Epithelial cell of esophagus (primary cell): ENCODE measurements at places on chromosomes 5 and 9.

DNA sequence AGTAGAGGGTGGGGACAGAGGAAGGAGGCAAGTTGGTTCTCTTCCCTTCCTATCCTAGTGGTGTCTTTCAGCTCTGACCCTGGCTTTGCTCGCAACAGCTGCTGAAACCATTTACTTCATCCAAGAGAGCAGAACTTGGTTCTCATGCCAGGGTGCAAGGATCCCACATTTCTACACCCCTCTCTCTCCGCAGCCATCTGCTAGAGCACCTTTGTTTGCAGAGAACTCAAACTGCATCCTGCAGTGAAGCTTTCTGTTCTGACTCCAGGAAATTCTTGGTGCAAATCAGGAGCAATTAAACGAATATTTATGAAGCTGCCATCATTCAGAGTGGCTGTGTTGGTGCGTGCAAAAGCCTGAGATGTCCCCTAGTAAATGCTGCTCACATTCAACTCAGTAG lies 31.9 kb downstream of the NEUROG1 start:
- DNase-seq = no peak

- DNase-seq = peak; percentile 64
These were observed 18.8 kb downstream of the MAP1B start for GRCh38 chr5:72125941-72126620.

DNA sequence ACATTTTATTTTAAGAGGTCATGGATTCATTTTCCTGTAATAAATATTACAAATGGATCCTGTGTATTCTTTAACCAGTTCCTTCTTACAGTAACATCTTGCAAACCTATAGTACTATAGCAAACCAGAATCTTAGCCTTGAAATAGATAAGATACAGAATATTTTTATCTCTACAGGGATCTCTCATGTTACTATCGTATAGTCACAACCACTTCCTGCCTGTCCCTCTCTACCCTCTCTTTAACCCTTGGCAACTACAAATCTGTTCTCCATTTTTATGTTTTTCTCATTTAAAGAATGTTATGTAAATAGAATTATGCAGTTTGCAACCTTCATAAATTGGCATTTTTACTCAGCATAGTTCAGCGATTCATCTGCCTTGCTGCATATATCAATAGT lies 454.0 kb downstream of the DIRAS2 start:
- no peak for DNase-seq

DNA sequence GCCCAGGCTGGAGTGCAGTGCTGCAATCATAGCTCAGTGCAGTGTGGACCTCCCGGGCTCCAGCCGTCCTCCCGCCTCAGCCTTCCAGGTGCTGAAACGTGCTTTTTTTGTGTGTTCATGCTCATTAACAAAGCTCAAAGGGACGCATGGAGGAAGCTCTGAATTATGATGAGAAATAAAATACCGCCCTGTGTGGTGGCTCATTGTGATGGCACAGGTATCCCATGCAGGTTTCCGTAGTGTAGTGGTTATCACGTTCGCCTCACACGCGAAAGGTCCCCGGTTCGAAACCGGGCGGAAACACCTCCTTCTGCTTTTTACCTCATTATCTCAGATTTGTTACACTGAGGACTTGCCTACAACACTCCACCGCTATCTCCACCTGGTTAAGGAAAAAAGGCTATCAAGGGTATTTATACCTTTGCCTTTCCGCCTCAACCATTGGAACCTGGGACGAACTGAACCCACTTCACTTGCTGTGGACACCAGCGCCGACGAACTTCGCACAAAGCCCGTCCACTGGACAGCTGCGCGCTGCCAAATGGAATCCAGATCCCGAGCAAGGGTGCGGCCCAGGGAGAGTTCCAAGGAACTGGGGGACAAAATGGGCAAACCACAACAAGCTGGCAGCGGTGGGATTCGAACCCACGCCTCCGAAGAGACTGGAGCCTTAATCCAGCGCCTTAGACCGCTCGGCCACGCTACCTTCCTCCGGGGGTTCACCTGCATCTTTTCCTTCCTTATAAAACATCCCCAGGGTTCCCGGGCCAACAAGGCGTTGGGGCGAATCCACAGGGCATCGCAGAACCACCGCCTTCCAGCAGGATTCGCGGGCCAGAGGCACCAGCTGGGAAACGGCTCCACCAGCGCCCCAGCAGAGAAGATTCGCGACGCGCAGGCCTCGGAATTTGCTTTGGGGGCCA lies 26.3 kb downstream of the OR2V2 start:
- DNase-seq = peak; percentile 83

DNA sequence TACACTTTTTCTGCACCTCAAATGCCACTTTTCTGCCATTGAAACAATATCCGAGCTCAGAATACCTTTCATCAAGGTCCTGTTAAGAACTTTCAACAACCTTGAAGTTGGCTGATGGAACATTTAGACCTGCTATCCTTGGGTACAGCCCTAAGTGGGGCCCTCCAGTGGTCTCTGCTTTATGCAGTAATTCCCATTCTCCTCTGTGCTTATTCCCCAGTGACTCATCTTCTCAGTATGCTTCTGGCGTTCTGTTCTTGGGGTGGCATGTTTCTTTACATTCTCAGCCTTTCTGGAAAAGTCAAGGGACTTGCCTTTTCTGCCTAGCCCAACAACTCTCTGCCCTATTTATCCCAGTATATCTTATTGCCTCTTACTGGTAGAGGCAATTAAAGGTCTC lies 7.1 kb downstream of the ANP32B start:
- DNase-seq = peak; percentile 58

GRCh38 chr9:33480106-33480505 lies 6.4 kb upstream of the NOL6 start:
- no peak for DNase-seq

DNA sequence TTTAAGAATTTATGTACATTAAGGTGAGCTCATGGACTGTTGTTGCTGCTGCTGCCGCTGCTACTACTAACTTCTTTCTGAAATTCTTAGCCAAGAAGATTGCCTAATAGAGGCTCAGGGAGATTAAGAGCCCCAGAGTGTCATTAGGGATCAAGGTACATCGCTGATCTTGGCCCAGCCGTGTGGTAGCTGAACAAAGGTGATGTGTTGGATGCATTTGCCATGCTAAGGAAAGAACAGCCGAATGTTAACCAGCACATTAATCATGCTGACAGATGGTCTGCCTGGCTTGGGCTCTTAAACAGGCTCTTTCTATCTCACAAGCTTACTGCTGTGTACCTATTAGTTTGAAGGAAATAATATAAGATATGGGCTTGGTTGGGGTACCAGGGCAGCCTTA lies 137.1 kb downstream of the KCTD16 start:
- DNase-seq = no peak

DNA sequence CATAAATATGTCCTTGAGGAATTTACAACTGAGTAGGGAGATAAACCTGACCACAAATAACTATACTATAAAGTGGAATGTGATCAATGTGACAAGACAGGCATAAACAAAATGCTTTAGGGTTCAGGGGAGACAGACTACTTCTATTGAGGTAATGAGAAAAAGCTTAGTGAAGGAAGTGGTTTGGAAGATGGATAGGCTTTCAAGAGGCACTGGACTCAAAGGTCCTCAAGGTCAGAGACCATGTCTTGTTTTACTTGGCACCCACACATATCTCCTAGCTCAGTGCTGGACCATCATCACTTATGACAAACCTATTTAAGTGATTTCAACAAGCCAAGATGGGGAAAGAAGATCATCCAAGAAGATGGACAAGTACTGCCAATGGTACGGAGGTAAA lies 257.8 kb downstream of the BNC2 start:
- no peak for DNase-seq

DNA sequence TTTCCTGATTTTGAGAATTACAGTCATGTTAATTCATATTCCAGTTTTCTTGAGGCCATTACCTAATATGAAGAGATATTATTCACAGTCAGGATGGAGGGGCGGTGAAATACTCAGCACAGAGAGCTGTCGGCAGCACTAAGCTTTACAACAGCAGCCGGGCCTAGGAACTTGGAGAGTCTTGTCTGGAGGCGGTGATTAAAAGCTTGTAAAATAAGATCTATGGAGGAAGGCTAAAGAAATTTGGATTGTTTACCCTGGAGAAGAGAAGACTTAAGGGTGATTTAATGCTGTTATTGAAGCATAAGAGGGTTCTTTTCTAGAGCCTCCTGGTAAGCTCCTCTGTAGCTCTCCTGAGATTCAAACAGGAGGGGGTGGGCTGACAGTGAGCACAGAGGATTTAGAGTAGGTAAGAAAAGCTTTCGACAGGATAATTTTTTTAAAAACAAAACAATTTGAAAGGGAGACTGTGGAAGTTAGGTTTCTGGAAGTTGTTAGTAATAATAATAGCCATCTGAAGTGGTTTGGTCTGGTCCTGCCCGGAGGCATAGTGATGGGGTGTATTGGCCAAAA lies 406.3 kb upstream of the ADAMTSL1 start:
- DNase-seq = no peak

GRCh38 chr9:108854094-108854493 lies 1.7 kb downstream of the ACTL7B start:
- DNase-seq = no peak

DNA sequence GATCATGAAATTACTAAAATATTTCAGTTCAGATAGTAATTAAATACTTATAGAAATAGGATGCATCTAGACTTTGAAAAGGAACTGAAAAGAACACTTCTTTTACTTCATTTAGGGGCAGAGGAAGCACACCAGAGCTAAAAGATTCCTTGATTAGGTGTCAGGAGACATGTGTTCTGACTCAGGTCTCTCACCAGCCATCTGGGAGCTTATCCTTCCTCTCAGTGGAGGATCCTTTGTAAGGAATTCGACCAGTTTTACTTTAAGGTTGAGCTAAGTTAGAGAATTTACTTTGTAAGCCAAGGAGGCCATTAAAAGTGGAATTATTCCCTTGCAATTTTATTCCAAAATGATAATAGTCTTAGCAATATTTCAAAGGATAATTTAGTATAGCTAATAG lies 16.7 kb downstream of the VCAN start:
- no peak for DNase-seq

DNA sequence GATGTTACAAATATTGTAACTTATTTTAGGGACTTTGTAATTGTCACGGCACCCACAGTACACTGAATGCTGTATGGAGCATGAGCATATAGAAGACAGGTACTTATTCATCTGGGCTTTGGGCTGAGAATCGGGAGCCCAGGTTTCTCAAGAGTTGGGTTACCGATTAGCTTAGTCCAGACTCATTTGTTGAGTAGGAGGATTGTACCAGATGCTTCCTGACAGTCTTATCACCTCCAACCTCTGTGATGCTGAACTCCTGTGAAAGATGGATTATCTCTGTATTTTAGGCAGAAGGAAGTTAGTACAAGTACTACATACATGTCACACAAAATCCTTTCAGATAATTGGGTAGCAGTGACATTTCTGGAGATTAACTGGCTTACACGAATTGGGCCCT lies 79.2 kb downstream of the SV2C start:
- DNase-seq = no peak

- peak; percentile 37 for DNase-seq
These were observed 1.0 kb upstream of the MXD3 start for GRCh38 chr5:177312649-177313181.

GRCh38 chr9:136941231-136942111 lies 3.1 kb downstream of the FBXW5 start:
- no peak for DNase-seq

DNA sequence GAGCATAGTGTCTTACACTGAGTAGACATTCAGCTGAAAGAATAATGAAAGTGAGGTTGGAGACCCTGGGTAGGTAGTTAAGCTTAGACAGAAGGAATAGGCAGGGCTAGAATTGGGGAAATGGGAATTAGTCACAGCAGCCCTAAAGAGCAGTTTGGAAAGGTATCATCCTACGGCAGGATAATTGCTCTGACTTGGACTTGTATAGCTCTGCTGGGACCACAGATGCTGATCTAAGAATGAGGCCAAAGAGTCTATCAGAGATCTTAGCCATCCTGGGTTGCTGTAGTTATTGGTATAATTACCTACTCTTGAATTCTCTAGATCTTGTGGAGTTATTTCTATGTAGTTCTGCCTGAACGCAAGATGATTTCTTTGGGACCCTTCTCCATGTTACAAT lies 288.0 kb downstream of the ASTN2 start:
- DNase-seq = no peak

DNA sequence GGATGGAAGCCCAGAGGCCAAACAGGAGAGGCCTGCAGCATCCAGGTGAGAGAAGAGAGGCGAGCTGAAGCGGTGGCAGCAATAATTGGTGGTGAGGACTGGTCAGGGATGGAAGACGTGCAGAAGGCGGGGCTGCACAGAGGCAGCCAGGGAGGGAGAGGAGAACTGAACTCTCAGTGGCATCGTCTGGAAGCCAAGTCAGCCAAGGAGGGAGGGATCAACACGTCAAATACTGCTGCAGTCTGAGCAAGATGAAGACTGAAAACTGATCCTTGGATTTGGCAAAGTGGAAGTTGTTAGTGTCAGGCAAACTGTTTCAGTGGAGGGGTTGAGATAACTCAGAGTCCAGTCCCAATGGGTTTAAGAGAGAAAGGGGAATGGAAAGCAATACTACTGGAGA lies 145.4 kb downstream of the CDK5RAP2 start:
- DNase-seq = no peak

DNA sequence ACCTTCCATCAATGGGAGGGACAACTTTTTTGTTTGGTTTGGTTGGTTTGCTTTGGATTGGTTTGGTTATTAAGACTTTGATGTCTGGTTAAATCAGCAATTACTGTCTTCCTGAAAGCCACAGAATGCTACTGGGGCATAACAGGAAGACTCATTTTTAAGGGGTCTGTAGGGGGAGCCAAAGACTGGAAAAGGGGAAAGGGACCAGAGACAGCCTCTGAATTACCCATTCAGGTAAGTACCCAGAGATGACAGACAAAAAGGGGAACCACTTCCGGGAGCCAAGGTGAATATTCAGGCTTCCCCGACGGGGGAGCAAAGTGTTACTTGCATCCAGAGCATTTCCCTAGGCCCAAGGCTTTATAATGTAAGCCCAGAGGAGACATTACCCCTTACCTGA lies 4.6 kb upstream of the FEM1C start:
- DNase-seq = no peak
